ENCODE measurements at places on chromosomes 12 and 14.

- no peak for DNase-seq
Observed at GRCh38 chr12:123726244-123726643, 14.1 kb downstream of the ATP6V0A2 start.

DNA sequence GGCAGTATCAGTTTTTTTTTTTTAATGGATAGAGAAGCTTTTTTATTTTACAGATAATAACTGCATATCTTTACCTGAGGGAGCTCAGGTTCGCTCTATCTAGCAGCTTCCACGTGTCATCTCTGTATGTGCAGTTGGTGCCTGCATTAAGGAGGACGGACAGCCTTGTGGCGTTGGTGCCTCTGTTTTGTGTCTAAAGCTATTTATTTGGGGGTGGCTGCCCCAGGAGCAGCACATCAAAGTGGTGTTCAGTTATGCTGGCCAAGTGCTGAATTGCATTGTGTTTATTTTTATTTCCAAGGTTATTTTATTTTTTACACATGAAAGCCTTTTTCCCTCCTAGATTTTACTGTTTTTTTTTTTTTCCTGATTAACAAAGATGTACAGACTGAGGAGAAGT, 59.7 kb downstream of the RASSF3 start:
- no peak for DNase-seq

DNA sequence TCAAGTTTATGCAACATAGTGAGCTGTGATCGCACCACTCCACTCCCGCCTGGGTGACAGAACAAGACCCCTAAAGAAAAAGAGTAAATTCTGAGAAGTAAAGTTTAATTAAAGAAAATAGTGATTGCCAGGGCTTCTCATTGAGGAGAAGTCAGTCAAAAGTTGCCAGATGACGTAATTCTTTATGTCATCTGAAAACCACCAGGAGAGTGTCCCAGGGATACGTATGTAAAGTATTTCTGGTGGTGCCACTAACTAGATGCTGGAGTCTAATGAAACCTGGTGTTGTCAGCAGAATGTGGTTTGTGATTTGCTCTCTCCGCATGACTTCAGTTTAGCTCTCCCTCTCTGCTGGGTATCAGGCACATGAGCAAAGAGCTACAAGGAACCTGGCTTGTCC, 392.5 kb downstream of the DPF3 start:
- DNase-seq, result no peak

DNA sequence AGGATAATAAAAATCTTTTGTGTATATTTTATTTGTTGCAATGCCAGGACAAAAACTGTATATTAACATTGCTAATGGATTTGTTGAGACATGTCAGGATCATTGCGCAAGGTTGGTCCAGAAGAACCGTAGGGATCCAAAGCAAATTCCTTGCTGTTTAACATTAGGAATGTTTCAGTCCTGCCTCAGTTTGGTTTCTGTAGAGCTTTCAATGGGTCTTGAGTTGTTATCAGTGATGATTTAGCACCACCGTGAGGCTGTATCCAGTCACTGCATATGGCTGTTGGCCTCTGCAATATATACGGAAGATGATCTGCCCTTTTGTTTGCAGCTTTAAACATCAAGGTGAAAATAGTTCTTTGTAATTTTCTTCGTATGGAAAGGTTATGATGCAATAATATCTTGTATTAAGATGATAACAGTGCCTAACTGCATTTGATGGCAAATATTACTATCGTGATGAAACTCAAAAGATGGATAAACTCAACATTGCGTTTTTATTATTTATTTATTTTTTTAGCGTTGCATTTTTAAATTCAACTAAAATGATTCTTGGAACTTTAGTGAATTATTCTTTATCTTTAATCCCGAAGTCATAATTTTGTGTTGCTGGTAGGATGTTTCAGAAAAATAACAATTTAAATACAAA, 231.2 kb downstream of the AKAP6 start:
- DNase-seq, result no peak
